ENCODE measurements at places on chromosomes 13 and 19.

- DNase-seq = no peak
These were observed 4.3 kb upstream of the JUNB start for GRCh38 chr19:12786952-12787351.

DNA sequence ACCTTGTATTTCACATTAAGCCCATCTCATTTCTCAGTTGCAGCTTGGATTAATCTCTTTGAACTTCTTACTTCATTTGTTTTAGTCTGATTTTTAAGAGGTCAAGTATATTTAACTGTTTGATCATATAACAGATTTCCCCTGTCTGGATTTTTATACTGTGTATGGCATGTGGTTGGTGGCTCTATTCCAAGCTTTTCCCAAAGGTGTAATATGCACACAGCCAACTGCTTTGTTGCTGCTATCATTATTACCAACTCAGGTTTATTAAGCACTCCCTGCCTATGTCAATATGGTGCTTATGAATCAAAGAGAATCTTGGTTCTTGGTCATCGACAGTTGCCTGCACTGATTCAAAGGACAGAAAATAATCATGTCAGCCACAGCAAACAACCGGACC is 92.6 kb downstream of the RAP2A start:
- DNase-seq = no peak

- no peak for DNase-seq
These were observed 279.5 kb downstream of the POU4F1 start for GRCh38 chr13:78323848-78324247.

DNA sequence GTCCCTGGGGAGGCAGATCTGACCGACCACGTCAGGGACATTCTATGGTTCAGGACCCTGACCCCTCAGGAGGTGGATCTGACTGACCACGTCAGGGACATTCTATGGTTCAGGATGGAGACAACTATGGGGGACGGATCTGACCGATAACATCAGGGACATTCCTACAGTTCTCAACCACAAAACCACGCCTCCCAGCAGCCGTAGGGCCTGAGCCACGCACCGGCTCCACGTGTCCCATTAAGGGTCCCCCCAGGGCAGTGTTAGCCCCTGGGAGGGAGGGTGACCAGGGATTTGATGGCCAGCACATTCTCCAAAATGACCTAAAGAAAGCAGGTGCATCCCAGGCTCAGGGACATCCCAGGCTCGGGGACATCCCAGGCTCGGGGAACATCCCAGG is 49.0 kb upstream of the C13orf46 start:
- DNase-seq = no peak

DNA sequence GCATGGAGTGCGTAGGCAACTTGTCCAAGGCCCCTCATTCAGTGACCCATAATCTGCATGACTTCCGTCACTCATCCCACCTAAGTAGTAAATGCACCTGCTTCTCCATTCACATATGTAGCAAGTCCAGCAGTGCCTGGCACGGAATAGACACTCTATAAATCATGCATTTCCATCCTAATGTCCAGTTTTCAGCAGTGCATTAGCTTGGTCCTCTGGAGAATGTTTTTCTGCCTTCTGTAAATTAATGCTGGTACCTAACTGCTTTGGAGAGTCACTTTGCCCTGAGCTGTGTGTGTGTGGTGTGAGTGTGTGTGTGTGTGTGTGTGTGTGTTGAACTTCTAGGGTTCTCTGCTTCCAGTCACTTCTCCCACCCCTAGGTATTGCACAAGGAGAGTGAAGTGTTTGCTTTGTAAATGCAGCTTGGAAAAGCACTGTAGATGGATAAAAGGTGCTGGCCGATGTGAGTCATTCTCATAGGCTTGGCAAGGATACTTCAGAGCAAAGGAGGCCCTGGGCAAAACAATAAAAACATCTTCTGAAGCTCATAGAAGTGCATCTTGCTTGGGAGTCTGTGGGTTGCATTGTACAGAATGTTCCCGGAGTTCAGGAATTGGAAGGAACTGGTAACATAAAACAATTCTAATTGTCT is 181.8 kb downstream of the KATNAL1 start:
- DNase-seq = no peak

- DNase-seq = no peak
These were observed 1.5 kb downstream of the SCAF1 start for GRCh38 chr19:49643466-49643865.

DNA sequence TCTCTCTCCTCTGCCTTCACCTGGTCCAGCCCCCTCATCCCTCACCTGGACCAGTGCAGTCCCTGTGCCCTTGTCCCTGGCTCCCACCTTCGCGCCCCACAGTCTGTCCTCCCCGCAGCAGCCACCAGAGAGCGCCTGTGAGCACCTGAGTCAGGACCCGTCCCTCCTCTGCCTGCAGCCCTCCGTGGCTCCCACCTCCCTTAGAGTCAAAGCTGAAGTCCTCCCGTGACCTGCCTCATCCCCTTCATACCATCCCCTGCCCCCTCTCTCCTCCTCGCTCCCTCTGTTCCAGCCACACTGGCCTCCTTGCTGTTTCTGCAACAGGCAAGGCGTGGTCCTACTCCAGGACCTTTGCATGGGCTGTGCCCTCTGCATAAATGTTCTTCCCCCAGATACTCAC is 10.3 kb downstream of the CELF5 start:
- no peak for DNase-seq

- no peak for DNase-seq
These were observed 1337.3 kb downstream of the PCDH9 start for GRCh38 chr13:65892859-65893258.

- no peak for DNase-seq
These were observed 15.4 kb upstream of the NOP53 start for GRCh38 chr19:47729799-47730520.

DNA sequence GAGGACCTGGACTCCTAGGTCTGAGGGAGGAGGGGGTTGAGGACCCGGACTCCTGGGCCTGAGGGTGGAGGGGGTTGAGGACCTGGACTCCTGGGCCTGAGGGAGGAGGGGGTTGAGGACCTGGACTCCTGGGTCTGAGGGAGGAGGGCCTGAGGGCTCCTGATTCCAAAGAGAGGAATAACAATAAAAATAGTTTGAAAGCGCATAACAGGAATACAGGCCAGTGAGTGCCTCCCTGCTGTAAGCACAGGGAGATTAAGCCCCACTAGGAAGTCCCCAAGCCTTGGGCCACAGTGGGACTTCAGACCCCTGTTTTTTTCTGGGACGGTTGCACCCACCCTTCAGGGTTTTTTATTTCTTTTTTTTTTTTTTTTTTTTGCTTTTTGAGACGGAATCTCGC is 1.2 kb upstream of the SBK2 start:
- DNase-seq = no peak

DNA sequence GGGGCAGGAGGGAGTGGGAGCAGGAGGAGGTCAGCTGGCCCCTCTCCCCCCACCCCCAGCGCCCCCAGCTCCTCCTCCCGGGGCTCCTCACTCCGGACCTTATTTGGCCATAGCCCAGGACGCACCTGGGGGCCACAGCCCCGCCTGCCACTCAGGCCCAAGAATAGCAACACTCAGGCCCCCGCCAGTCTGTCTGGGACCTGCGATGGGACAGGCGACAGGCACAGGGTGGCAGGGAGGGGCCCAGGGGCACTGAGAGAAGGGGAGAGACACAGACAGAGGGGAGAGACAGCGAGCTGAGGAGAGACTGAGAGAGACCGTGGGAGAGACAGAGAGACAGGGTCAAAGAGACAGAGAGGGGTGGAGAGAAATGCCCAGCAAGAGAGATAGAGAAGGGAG is 10.2 kb downstream of the JOSD2 start:
- no peak for DNase-seq
